ENCODE measurements at places on chromosomes 12 and 14.

- H3K27me3 ChIP-seq = no peaks in the 10 kb centered on the region
- H3K36me3 ChIP-seq = no peaks in the 10 kb centered on the region
- H3K4me3 ChIP-seq = no peak overlapping the region
- H3K4me1 ChIP-seq = no peaks in the 10 kb centered on the region
These were observed 7.4 kb upstream of the CYP46A1 start for GRCh38 chr14:99676657-99677056.

- no peak for DNase-seq
- H3K36me3 ChIP-seq = peaks cover 4% of the 10 kb centered on the region
- H3K4me3 ChIP-seq = no peak overlapping the region
- no peak overlapping the region for H3K27ac ChIP-seq
These were observed 20.6 kb upstream of the LRP1-AS start for GRCh38 chr12:57168058-57168457.

- peaks cover 63% of the 10 kb centered on the region for H3K4me1 ChIP-seq
- no peaks in the 10 kb centered on the region for H3K36me3 ChIP-seq
- H3K27ac ChIP-seq = peak overlapping the region; percentile 100
- H3K27me3 ChIP-seq = no peaks in the 10 kb centered on the region
- peak overlapping the region; percentile 64 for H3K4me3 ChIP-seq
These were observed 1.7 kb downstream of the CDKN1B start for GRCh38 chr12:12718853-12719252.

DNA sequence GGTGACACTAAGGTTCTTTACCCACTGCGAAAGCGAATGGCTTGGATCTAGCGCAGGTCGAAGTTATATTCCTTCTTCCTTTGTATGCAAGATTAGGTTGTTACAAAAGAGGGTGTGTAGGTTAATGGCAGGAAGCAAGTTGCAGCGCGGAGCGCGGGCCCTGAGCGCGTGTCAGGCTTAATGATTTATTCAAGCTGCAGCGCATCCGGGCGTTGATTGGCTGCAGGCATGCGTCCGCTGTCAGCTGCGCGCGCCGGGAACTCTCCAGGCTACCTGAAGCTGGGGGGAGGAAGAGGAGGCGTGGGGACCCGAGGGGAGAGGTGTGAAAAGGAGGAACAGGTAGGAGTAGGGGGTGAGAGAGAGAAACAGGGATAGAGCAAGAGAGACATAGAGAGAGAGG, 7.4 kb downstream of the ASCL1 start:
- H3K4me1 ChIP-seq = no peaks in the 10 kb centered on the region
- H3K4me3 ChIP-seq = no peak overlapping the region
- DNase-seq = no peak
- H3K27ac ChIP-seq = no peak overlapping the region
- H3K27me3 ChIP-seq = no peaks in the 10 kb centered on the region

DNA sequence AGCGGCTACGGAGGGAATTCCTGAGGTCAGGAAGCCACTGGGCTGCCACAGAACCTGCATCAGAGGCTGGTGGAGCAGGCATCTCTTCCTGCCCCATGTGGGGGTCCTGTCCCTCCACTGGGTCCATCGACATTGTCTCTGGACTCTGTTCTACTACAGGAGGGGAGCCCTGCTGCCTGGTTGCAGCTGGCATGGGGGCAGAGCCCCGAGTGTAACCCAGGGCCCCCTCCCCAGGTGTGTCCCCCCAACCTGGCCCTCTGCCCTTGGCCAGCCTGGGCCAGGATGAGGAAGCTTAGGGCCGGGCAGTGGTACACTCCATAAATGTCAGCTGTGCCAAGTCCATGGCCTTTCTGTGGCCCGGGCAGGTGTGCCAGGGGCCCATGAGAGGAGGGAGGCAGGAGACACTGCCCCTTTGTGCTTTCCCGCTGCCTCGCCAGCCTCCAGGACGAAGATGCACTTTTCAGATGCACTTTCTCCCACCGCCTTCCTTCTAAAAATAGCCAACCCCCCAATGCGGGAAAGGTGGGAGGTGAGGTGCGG, 4.0 kb upstream of the EXOC3L4 start:
- no peak overlapping the region for H3K27ac ChIP-seq
- H3K4me1 ChIP-seq = peaks cover 30% of the 10 kb centered on the region
- H3K4me3 ChIP-seq = no peak overlapping the region
- no peaks in the 10 kb centered on the region for H3K36me3 ChIP-seq

- no peaks in the 10 kb centered on the region for H3K4me1 ChIP-seq
- no peak overlapping the region for H3K4me3 ChIP-seq
- H3K36me3 ChIP-seq = no peaks in the 10 kb centered on the region
- no peaks in the 10 kb centered on the region for H3K27me3 ChIP-seq
These were observed 8.1 kb upstream of the RNF34 start for GRCh38 chr12:121391619-121392324.

DNA sequence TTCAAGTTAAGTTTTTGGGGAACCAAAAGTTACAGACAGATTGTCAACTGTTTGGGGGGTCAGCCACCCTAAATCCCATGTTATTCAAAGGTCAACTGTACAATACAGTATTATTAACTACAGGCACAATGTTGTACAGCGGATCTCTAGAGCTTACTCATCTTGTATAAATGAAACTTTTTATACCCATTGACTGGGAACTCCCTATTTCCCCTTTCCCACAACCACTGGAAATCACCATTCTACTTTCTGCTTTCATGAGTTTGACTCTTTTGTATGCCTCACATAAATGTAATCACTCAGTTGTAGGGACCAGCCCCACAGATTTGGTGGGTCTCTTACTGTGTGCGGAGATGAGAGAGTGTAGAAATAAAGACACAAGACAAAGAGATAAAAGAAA, 57.8 kb downstream of the SLCO1B3 start:
- H3K36me3 ChIP-seq = no peaks in the 10 kb centered on the region
- H3K27ac ChIP-seq = no peak overlapping the region
- H3K4me3 ChIP-seq = no peak overlapping the region
- no peak for DNase-seq
- H3K27me3 ChIP-seq = no peaks in the 10 kb centered on the region

DNA sequence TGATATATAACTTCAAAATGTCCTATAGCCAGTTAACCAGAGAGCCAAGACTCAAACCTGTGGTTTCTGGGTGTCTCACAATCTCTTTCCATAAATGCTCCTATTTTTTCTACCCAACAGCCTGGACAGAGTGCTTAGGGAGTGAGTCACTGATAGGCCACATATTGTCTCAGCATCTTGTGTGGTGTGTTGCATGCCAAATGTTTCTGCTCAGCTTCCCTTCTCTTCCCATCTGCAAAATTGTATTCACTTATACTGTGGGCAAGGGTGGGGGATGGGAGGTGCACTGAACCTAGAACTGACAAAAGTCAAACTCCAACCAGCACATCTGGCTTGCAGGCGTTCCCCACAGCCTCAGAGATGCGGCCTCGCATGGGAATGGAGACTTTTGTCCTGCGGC, 123.3 kb downstream of the KCNA5 start:
- H3K27me3 ChIP-seq = no peaks in the 10 kb centered on the region
- no peak for DNase-seq
- no peaks in the 10 kb centered on the region for H3K4me1 ChIP-seq
- H3K27ac ChIP-seq = no peak overlapping the region
- no peak overlapping the region for H3K4me3 ChIP-seq

- H3K27me3 ChIP-seq = no peaks in the 10 kb centered on the region
- H3K4me1 ChIP-seq = no peaks in the 10 kb centered on the region
- H3K4me3 ChIP-seq = no peak overlapping the region
- no peak for DNase-seq
These were observed 157.6 kb upstream of the TMCC3 start for GRCh38 chr12:94807951-94808350.

GRCh38 chr12:49322367-49322707, 718 bp upstream of the TROAP start:
- H3K27ac ChIP-seq = peak overlapping the region; percentile 73
- peak overlapping the region; percentile 52 for H3K4me3 ChIP-seq
- H3K27me3 ChIP-seq = no peaks in the 10 kb centered on the region
- H3K36me3 ChIP-seq = no peaks in the 10 kb centered on the region

DNA sequence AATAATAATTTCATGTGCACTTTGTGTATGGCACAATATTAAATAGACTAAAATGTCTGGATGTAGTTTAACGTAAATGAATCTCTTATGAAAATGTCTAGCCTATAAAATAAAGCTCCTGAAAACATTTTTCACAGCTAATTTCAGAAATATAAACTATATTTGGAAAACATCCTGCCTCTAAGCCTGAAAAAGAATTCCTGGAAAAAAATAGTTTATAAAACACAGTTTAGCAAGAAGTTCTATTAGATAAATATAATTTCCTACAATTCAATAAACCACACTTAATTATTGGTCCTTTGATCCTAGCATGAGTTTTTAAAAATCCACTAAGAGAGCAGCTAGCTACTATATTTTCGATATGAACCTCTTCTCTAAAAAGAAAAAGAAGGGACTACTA, 159.9 kb downstream of the ADAMTS20 start:
- no peaks in the 10 kb centered on the region for H3K27me3 ChIP-seq
- no peak overlapping the region for H3K4me3 ChIP-seq
- H3K27ac ChIP-seq = no peak overlapping the region
- H3K36me3 ChIP-seq = no peaks in the 10 kb centered on the region

DNA sequence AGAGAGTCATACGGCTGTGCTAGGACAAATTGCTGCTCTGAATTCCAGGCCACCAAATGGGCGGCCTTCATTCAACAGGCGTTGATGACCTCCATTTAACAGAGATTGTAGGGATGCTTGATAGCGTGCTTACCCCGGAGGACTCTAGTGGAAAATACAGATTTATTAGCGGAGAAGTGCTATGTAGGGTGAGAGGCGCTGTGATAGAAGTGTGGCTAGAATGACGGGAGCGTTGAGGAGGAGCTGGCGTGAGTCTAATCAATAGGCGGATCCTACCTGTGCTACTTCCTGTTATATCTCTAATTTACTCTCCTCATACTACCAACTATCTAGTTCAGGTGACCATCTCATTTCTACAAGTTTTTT, 668 bp downstream of the MRPS35 start:
- peaks cover 19% of the 10 kb centered on the region for H3K36me3 ChIP-seq
- H3K4me3 ChIP-seq = peak overlapping the region; percentile 96
- peaks cover 10% of the 10 kb centered on the region for H3K4me1 ChIP-seq
- H3K27me3 ChIP-seq = no peaks in the 10 kb centered on the region

- H3K4me3 ChIP-seq = no peak overlapping the region
- no peaks in the 10 kb centered on the region for H3K36me3 ChIP-seq
- DNase-seq = no peak
- H3K27me3 ChIP-seq = no peaks in the 10 kb centered on the region
- H3K4me1 ChIP-seq = no peaks in the 10 kb centered on the region
These were observed 127.2 kb upstream of the GZMB start for GRCh38 chr14:24761141-24761540.

DNA sequence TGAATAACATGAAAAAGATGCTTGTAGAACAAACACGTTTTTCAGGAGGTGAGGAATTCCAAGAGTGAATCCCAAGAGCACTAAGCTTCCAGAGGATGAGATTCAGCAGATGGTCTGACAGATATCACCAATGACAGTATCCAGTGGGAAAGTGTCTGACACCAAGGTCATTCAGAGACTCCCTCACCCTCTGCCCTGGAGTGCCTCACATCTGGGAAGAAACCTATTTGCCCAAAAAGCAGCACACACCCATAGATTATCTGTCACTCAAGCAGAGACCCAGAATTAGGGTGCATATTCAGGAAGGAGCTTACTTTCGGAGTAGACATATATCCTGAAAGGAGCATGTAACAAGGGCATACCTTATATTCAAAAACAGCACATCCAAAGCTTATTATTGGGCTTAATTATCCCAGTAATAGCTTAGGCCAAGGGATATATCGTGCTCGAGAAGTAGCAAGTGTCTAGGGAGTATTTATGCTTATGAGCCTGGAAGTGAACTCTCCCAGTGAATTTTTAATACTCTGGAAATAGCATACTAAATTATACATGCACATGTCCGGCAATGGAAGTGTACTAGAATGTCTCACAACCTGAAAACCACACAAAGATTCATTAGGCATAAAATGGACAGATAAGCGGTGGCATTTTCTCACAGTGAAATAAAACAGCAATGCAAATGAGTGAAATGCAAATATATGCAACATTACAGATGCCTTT, 998.1 kb upstream of the TMEM132C start:
- H3K27me3 ChIP-seq = no peaks in the 10 kb centered on the region
- H3K4me1 ChIP-seq = no peaks in the 10 kb centered on the region
- no peak for DNase-seq

GRCh38 chr12:92046557-92047392, 98.9 kb downstream of the BTG1 start:
- DNase-seq = no peak
- no peaks in the 10 kb centered on the region for H3K27me3 ChIP-seq
- H3K4me1 ChIP-seq = no peaks in the 10 kb centered on the region
- no peak overlapping the region for H3K4me3 ChIP-seq

- no peak overlapping the region for H3K4me3 ChIP-seq
- no peak for DNase-seq
- no peaks in the 10 kb centered on the region for H3K36me3 ChIP-seq
- no peak overlapping the region for H3K27ac ChIP-seq
- H3K27me3 ChIP-seq = no peaks in the 10 kb centered on the region
These were observed 37.1 kb upstream of the LMNTD1 start for GRCh38 chr12:25590011-25590721.

GRCh38 chr12:4031703-4032291, 158.6 kb upstream of the PARP11 start:
- H3K4me1 ChIP-seq = peaks cover 5% of the 10 kb centered on the region
- peak overlapping the region; percentile 97 for H3K27ac ChIP-seq
- no peak for DNase-seq
- peak overlapping the region; percentile 68 for H3K4me3 ChIP-seq
- H3K36me3 ChIP-seq = no peaks in the 10 kb centered on the region

DNA sequence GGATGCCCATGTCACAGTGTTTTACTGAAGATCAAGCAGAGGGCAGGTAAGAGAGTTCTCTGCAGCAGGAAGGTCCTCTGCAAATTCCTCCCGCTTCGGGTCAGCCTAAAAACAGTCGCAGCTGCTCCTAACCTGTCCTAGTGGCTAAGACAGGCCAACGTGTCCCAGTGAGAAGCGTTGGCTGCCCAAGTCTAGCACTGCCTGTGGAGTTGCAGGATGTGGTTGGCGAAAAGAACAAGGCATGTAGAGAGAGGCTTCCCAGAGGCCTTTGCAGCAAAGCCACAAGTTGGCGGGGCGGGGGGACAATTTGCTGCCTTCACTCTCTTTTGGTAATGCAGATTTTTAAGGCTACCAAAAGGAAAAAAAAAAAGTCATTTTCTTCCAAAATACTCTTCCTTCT, 340.1 kb downstream of the BCL11B start:
- no peak for DNase-seq
- no peak overlapping the region for H3K4me3 ChIP-seq
- no peak overlapping the region for H3K27ac ChIP-seq
- H3K4me1 ChIP-seq = no peaks in the 10 kb centered on the region

DNA sequence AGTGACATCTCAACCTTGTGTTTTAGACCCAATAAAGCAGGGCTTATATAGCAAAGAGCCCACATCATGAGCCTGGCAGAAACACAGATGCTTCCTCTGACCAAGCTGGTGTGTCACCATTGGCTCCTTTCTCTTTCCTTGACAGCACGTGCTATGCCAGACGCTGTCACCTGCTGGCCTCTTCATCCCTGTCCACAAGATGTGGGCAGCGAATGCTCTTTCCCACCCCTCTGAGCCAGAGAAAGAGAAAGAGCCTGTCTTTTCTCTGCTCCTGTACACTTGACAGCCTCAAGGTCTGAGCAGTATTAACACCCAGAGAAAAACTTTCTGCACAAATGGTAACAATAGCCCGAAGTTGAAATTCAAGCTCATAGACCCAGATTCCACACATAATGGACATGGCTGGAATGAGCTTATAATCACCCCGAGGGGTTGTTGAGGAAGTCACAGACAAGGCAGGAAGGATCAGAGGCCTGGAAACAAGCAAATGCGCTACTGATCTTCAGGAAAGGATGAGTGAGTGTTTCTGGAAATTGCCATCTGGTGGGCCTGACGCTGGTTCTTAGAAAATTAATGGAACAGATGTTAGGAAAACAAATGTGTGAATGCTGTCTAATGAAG, 8.9 kb downstream of the TGFB3 start:
- no peak overlapping the region for H3K4me3 ChIP-seq
- no peak for DNase-seq
- no peaks in the 10 kb centered on the region for H3K4me1 ChIP-seq
- no peaks in the 10 kb centered on the region for H3K27me3 ChIP-seq
- H3K36me3 ChIP-seq = peaks cover 15% of the 10 kb centered on the region
- no peak overlapping the region for H3K27ac ChIP-seq
